ENCODE measurements at places on chromosomes 13 and 19. TPM values are rescaled to one million over a fixed set of nuclear protein-coding genes. Genes with fewer than 3 reads are reported as not detected.

- H3K4me1 ChIP-seq, result peaks cover 11% of the 10 kb centered on the region
- no peak overlapping the region for H3K27ac ChIP-seq
- no peak overlapping the region for H3K4me3 ChIP-seq
- DNase-seq, result no peak
- no peaks in the 10 kb centered on the region for H3K27me3 ChIP-seq
Measured at GRCh38 chr19:17797424-17798201, 2.7 kb downstream of the B3GNT3 start.

- no peaks in the 10 kb centered on the region for H3K27me3 ChIP-seq
- H3K4me3 ChIP-seq, result no peak overlapping the region
- peaks cover 29% of the 10 kb centered on the region for H3K4me1 ChIP-seq
- DNase-seq, result peak; percentile 84
- H3K27ac ChIP-seq, result no peak overlapping the region
Measured at GRCh38 chr13:113820813-113821651, 42.8 kb downstream of the GAS6 start.

DNA sequence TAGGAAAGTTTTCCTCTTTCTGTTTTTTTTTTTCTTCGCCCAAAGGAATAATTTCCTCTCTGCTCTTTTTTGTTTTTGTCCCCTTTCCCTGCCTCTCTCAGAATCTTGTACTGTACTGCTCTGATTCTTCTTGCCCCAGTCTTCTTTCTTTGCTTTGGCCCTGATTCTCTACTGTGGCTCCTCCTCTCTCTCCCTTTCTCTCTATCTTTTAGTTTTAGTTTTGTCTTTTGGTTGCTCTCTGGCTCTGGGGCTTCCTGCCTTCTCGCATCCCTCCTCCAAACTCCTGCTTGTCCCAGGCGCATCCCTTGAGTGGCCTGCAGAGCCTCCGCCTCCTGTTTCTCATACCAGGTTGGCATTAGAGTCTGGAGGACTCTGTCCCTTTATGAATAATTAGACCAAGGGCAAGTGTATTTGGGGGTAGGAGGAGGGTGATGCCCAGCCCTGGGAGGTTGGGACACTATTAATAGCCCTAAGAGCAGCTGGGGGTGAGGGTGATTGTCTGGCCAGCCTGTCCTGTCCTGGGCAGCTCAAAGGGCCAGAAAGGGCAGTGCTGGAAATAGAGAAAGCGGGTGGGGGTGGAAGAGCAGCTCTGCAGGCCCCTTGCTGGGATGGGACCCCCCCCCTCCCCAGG lies 39.1 kb downstream of the LYL1 start:
- no peak overlapping the region for H3K4me3 ChIP-seq
- no peak overlapping the region for H3K27ac ChIP-seq
- H3K4me1 ChIP-seq, result peaks cover 78% of the 10 kb centered on the region
- H3K36me3 ChIP-seq, result no peaks in the 10 kb centered on the region

GRCh38 chr19:48680436-48681126 lies 7.8 kb upstream of the NTN5 start:
- no peaks in the 10 kb centered on the region for H3K27me3 ChIP-seq
- H3K4me1 ChIP-seq, result peaks cover 2% of the 10 kb centered on the region
- no peak for DNase-seq
- H3K27ac ChIP-seq, result no peak overlapping the region
- no peak overlapping the region for H3K4me3 ChIP-seq

- H3K27me3 ChIP-seq, result no peaks in the 10 kb centered on the region
- H3K4me1 ChIP-seq, result no peaks in the 10 kb centered on the region
- H3K27ac ChIP-seq, result no peak overlapping the region
Measured at GRCh38 chr13:52383366-52383765, 22.6 kb downstream of the THSD1 start.

GRCh38 chr19:42306646-42307045 lies 4.2 kb upstream of the PAFAH1B3 start:
- peaks cover 6% of the 10 kb centered on the region for H3K4me1 ChIP-seq
- H3K36me3 ChIP-seq, result no peaks in the 10 kb centered on the region
- no peaks in the 10 kb centered on the region for H3K27me3 ChIP-seq

DNA sequence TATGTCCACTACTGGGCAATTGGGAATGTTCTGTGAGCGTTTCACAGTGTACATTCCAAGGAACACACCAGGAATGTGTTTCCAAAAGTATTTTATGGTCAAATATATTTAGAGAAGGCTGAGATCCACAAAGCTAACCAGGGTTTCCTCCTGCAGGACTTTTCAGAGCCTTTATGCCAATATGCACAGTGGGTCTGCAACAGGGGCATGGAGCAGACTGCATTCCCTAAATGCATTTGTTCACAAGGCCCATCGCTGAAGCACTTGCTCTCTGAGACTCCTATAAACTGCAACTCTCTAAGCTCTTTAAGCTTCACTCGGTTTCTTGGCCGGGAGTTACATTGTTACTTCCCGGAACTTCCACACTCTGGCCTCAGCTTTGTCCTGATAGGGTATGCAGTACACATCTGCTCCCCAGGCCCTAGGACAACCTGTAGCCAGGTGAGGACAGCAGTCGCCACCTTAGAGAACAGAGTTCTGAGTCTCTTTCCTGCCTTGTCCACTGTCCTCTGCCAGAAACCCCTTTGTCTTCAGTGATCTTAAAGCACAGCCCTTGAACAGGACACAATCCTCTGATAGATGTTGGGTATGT lies 33.5 kb downstream of the FBN3 start:
- H3K27ac ChIP-seq, result no peak overlapping the region
- no peaks in the 10 kb centered on the region for H3K27me3 ChIP-seq
- no peak overlapping the region for H3K4me3 ChIP-seq
- H3K4me1 ChIP-seq, result no peaks in the 10 kb centered on the region
- no peaks in the 10 kb centered on the region for H3K36me3 ChIP-seq

GRCh38 chr19:5293612-5294378 lies 46.8 kb downstream of the PTPRS start:
- H3K36me3 ChIP-seq, result no peaks in the 10 kb centered on the region
- H3K27me3 ChIP-seq, result no peaks in the 10 kb centered on the region
- no peak for DNase-seq

GRCh38 chr13:60645676-60646075 lies 248.7 kb downstream of the TDRD3 start:
- no peaks in the 10 kb centered on the region for H3K36me3 ChIP-seq
- H3K4me3 ChIP-seq, result no peak overlapping the region
- DNase-seq, result no peak
- no peaks in the 10 kb centered on the region for H3K27me3 ChIP-seq
- H3K4me1 ChIP-seq, result no peaks in the 10 kb centered on the region

DNA sequence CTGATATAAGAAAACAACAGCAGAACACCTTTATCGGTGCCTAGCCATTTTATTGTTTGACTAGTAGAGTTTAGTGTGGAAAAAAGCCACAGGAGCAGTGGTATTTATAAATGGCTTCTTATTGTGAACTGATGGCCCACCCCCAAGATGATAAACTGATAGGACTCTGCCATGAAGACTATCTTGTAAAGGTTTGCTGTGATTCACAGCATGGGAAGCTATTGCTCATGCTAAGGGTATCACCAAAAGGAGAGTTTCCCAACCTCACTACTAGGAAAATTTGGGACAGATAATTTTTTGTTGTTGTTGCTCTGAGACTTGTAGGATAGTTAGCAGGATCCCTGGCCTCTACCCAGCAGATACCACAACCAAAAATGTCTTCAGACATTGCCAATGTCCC lies 12.0 kb upstream of the SLC7A1 start:
- no peak overlapping the region for H3K27ac ChIP-seq
- DNase-seq, result no peak
- no peaks in the 10 kb centered on the region for H3K4me1 ChIP-seq
- no peak overlapping the region for H3K4me3 ChIP-seq

Gene PINLYP
- 5.9 TPM for total RNA-seq

Gene VAV1
- total RNA-seq, result 4.5 TPM

Gene IGFL1
- total RNA-seq, result not detected

Gene SULT2A1
- 1.2 TPM for total RNA-seq

Gene C19orf67
- total RNA-seq, result 12.7 TPM

Gene ATP4B
- total RNA-seq, result not detected

Gene ODAD3
- 9.7 TPM for total RNA-seq

Gene LGALS14
- not detected for total RNA-seq

Gene GPR12
- total RNA-seq, result 0.06 TPM
